ENCODE measurements at places on chromosomes 3 and 15.

DNA sequence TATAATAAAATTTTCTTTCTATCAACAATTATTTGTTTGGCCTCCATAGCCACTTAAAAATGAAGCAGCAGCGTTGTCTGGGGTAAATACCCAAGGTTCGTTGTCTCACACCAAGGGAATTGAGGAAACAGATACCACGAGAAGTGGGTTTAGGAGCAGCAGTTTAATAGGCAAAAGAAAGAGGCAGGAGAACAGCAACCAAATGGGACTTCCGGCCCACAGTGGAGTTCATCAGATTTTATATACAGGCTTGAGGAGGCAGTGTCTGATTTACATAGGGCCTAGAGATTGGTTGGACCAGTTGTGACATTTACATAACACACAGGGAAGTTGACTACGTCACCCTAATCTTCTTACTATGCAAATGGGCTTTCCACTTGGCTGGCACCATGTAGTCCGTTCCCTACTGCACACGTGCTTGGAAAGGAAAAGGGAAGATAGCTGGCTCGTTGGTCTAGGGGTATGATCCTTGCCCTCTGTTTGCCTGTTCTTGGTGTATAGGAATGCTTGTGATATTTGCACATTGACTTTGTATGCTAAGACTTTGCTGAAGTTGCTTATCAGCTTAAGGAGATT lies 61.5 kb upstream of the SETMAR start:
- no peak for DNase-seq

GRCh38 chr3:152192936-152193672 lies 75.6 kb upstream of the MBNL1 start:
- no peak for DNase-seq

DNA sequence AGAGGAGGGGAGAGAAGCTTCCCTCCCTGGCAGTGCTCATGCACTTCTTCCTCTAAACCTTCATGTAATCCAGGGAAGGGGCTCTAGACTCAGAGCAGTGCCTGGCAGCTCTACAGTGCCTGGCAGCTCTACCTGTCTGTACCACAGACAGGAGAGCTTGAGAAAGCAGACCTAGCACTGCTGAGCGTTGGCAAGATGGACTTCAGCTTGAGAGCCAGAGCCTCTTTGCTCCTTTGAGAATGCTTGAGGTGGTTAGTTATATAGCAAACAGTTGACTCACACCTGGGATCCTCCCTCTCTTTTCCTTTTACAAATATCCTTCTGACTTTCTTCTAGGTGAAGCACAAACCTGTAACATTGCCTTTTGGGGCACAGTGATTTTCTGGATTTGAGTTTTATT lies 20.9 kb downstream of the FBXO22 start:
- no peak for DNase-seq

DNA sequence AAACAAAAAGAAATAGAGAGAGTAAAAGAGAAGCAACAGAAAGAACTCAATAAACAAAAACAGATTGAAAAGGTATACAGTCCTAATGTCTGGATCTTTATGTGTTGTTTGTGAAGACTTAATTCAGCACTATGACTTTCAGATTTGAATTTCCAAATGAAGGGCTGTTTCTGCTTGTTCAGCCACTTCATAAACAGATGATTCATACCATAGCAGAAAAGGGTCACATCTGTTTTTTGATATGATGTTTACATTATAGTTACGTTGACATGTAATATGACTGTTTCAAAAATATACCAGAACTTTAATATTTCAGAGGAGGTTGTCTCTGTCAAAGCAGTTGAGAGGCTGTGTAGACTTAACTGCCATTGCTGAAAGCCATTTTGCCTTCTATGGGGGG lies 24.1 kb downstream of the ASB14 start:
- no peak for DNase-seq

DNA sequence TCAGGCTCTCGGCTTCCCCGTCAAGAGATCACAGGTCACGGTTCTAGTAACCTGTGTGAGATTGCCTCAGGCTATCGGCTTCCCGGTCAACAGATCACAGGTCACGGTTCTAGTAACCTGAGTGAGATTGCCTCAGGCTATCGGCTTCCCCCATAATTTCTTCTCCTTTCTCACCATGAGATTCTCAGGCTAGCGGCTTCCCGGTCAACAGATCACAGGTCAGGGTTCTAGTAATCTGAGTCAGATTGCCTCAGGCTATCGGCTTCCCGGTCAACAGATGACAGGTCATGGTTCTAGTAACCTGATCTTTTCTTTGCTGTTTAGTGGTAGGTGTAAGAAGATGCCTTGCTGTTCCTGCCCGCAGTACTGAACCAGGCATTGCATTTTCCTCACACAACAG lies 418.2 kb upstream of the ZNF717 start:
- DNase-seq: no peak
